ENCODE measurements at places on chromosomes 11 and 22. TPM values are rescaled to one million over a fixed set of nuclear protein-coding genes. Genes with fewer than 3 reads are reported as not detected.

The CACNA1I gene
- total RNA-seq, result 0.08 TPM

The ENTHD1 gene
- not detected for total RNA-seq

The TMEM132A gene
- 69.8 TPM for total RNA-seq

The OR4D5 gene
- not detected for total RNA-seq

The SCT gene
- not detected for total RNA-seq

The SMTNL1 gene
- not detected for total RNA-seq

The AIP gene
- 53.6 TPM for total RNA-seq

The POU2AF2 gene
- total RNA-seq, result not detected

The C11orf52 gene
- 0.67 TPM for total RNA-seq

GRCh38 chr11:28289444-28289843 is 181.3 kb downstream of the METTL15 start:
- H3K36me3 ChIP-seq, result peaks cover 4% of the 10 kb centered on the region
- H3K27me3 ChIP-seq, result no peaks in the 10 kb centered on the region
- H3K27ac ChIP-seq, result no peak overlapping the region
- DNase-seq, result no peak
- H3K4me3 ChIP-seq, result no peak overlapping the region

DNA sequence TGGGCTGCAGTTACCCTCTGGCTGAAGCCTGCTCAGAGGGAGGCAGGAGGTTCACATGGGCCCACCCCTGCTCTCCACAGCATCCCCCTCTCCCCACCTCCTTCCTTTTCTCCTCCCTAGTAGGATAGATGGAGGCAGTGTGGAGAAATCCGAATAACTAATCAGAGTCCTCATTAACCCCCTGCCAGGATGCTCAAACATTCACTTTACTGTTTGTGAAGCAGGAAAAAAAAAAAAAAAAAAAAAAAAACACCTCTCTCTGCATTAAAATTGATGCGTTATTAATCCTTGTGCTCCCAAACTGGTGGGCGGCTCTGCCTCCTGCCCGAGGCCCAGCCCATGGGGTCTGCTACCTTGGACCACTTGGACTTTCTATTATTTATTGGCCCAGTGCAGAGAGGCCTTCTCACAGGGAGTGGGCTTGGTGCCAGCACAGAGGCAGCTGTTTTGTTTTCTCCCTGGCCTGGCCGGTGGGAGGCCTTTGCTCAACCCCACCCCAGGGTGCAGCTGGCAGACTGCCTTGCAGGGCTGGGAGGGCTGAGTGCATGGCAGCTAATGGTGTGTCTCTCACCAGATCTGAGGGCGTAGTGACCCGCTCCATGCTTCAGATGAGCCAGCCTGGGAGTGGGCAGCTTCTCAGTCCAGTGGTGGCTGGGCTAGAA is 150.7 kb downstream of the PKNOX2 start:
- no peak for DNase-seq
- peaks cover 62% of the 10 kb centered on the region for H3K4me1 ChIP-seq
- no peaks in the 10 kb centered on the region for H3K27me3 ChIP-seq

GRCh38 chr11:8283465-8284230 is 20.0 kb upstream of the LMO1 start:
- no peak overlapping the region for H3K4me3 ChIP-seq
- peaks cover 3% of the 10 kb centered on the region for H3K27me3 ChIP-seq
- no peaks in the 10 kb centered on the region for H3K36me3 ChIP-seq
- H3K27ac ChIP-seq, result no peak overlapping the region

DNA sequence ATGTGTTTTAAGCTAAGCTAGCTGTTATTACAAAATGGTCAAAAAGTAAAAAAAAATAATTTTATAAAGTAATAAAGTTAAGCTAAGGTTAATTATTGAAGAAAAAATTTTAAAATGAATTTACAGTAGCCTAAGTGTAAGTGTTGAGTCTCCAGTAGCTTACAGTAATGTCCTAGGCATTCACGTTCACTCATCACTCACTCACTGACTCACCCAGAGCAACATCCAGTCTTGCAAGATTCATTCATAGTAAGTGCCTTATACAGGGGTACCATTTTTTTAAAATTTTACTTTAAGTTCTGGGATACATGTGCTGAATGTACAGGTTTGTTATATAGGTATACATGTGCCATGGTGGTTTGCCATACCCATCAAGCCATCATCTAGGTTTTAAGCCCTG is 11.6 kb upstream of the OOSP4B start:
- no peaks in the 10 kb centered on the region for H3K4me1 ChIP-seq
- H3K27me3 ChIP-seq, result peaks cover 21% of the 10 kb centered on the region
- H3K36me3 ChIP-seq, result no peaks in the 10 kb centered on the region
- no peak for DNase-seq
- H3K4me3 ChIP-seq, result no peak overlapping the region

DNA sequence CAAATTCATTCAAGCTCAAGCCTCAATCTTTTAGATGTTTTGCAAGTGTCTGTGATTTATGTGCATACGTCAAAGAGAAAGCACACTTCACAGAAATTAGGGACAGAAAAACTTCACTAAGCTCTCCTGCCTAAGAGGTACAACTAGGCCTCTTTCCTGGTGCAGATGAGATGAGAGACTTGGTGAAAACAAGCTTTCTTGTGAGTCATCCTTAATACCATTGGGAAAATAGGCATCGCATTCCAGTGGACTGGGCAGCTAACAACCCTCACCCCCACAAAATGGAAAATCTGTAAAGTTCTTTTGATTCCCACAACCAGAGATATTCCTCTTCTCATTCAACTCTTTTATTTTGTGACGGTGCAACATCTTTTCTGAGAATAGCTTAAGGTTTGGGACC is 1110.4 kb upstream of the CCDC90B start:
- DNase-seq, result no peak
- no peak overlapping the region for H3K27ac ChIP-seq
- H3K27me3 ChIP-seq, result peaks cover 4% of the 10 kb centered on the region
- H3K4me3 ChIP-seq, result no peak overlapping the region
- H3K4me1 ChIP-seq, result no peaks in the 10 kb centered on the region
- no peaks in the 10 kb centered on the region for H3K36me3 ChIP-seq

DNA sequence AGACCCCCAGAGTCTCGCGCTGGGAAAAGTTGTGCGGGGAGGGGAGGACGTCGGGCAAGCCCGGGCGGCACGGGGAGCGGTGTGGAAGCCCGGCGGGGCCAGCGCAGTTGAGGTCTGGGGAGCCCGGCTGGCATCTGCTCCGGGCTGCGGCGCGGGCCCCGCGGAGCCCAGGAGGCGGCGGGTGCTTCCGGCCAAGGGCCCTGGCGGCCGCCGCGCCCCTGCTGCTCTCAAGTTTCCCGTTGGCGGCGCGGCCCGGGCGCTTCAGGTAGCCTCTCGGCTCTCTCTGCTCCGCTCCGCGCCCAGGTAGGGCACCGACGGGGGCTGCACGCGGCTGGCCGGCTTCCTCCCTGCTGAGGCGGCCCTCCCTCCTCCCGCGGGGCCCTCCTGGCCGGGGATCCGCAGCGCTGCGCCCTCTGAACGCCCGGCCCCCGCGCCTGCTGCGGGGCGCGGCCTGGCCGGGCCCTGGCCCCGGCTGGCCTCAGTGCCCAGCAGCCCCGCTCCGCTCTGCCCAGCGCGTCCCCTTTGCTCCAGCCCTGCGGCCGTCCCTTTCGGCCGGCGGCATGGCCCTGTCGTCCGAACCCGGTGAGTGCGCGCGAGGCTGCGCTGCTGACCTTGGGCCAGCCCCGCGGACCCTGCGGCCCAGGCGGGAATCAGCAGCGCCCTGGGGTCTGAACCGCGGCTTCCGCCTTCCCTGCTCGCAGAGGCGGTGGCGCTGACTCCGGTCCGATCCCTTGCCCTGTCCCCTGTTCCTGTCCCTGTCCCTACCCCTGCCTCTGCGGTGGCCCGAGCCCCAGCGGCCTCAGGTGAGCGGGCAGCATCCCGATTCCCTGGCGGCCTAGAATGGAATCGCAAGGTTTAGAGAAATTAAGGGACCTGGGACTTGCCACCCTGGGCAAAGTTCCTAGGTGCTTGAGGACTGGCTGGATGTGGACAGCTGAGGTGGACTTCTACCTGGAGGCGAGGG is 4.3 kb upstream of the AMPD3 start:
- DNase-seq, result no peak
- H3K36me3 ChIP-seq, result no peaks in the 10 kb centered on the region
- H3K27ac ChIP-seq, result no peak overlapping the region

DNA sequence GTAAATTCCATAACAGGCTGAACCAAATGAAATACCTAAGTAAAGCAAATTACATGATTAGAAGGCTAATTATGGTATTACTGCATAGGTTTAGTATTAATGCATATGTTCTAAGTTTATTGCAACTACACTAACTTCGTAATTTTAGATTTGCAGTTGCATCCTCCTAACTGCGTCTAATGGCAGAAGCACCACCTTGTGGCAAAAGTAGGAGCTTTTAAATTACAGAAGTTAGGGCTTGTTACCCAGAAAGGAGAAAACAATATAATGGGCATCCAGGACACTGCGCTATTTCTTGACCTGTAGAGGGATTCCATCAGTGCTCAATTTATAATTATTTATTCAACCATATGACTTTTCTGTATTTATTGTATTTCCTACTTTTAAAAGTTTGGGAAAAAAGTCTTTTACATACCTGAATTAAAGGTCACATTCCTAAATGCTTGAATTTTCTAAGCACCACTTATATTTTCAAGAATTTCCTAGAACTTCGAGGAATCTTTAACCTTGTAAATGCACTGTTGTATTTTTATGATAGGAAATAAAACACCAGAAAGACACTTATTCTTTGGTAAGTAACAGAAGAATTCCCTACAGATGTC is 16.3 kb upstream of the GPR83 start:
- no peaks in the 10 kb centered on the region for H3K27me3 ChIP-seq
- no peak overlapping the region for H3K27ac ChIP-seq
- H3K4me3 ChIP-seq, result no peak overlapping the region
- H3K4me1 ChIP-seq, result no peaks in the 10 kb centered on the region
